Large intestine (tissue), 12 donors: ENCODE measurements at places on chromosomes 12 and 14.
A peak's percentile ranks its signal among the peaks of the same experiment; 100 is the strongest.

GRCh38 chr12:58293308-58293982 is 352.1 kb downstream of the ATP23 start:
- no peak for DNase-seq

DNA sequence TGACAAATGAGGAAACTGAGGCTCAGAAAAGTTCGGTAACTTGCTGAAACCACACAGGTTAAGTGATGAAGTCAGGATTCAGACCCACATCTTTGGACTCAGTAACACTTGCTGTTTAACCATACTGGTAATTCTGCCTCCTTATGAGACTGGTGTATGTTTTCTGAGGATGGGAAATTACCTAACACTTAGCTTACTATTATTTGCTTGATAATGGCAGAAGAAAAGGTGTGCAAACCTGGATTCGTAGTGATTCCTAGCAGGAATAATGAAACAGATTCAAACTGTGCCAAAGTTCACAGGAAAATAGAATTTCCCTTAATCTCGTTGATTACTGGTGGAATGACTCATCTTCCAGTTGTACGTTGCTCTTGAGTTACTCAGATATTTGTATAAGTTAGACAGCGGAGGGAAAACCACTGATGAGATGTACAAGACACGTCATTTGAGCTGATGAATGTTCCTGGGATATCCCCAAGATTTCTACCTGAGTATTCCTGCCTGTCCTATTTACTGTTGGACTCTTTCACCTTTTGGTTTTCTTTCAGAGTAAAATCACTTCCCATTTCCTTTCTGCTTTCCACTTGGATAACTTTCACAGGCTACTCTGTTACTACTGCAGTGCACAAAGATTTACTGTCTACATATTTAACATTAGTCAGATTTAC is 37.5 kb downstream of the PRORP start:
- peak; percentile 84 for DNase-seq

- no peak for DNase-seq
These were observed 3.4 kb upstream of the MYL2 start for GRCh38 chr12:110923692-110924334.

DNA sequence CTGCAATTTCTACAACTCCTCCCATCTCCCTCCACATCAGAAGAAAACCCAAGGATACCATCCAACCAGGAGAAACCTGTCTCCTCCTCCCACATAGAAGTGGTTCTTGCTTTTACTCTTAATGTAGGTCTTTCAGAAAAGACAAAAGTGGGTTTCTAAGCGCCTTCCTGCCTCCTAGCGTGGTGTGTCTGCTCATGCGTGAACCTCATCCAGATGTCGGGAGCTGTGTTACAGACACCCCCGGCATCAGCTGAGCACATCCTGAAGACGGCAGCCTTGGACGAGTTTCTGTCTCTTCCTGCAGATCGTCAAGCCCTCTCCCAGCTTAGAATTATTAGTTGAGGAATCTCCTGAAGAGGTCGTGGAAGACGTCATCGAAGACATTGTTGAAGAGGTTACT is 9.5 kb downstream of the LRRC43 start:
- DNase-seq = no peak

GRCh38 chr12:14868916-14869506 is 16.6 kb downstream of the MGP start:
- DNase-seq = no peak

DNA sequence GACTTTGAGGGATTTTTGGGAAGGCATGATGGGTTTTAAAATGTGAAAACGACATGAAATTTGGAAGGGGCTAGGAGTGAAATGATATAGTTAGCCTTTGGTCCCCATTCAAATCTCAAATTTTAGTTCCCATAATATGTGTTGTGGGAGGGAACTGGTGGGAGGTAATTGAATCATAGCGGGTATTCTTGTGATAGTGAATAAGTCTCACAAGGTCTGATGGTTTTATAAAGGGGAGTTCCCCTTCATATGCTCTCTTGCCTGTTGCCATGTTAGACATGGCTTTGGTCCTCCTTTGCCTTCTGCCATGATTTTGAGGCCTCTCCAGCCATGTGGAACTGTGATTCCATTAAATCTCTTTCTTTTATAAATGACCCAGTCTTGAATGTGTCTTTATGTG is 72.8 kb downstream of the SLC16A7 start:
- DNase-seq = no peak

DNA sequence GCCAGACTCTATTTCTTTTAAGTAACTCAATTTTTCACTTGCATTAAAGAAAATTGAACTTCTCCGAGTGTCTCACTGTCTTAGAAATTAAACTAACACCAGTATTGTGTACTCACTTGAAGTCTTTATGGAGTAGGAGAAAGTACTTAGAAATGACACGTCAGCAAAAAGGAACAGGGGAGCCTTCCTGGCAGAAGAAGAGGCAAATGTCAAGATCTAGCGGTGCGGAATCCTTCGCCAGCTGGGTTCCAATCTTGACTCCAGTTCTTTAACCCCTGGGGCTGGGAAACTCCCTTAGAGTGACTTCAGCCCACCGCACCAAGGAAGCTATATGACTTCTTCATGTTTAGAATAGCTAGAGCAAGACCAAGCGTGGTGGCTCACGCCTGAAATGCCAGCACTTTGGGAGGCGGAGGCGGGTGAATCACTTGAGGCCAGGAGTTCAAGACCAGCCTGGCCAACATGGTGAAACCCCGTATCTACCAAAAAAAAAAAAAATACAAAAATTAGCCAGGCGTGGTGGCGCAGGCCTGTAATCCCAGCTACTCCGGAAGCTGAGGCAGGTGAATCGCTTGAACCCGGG is 34.4 kb downstream of the WBP11 start:
- peak; percentile 40 for DNase-seq

DNA sequence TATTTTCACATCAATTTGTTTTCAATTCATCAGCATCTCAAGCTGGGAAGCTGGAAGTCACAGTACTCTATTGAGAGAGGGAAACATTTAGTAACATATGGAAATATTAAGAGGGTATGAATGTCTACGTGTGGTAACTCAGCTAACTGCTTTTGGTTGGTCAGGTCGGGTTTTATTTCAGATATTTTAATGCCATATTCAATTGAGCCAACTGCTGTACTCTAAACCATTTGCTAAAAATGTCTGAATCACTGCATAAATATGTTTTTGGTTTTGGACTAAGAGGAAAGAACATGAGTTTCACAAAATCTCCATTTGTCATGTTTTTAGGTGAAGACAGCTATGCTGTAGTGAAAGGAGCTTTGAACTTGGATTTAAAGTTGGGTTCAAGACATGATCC is 18.9 kb upstream of the PPFIBP1 start:
- no peak for DNase-seq

- no peak for DNase-seq
These were observed 4.4 kb upstream of the GALNT6 start for GRCh38 chr12:51395283-51396230.

- DNase-seq = no peak
These were observed 200.9 kb upstream of the DAAM1 start for GRCh38 chr14:58987591-58987990.

- no peak for DNase-seq
These were observed 13.5 kb downstream of the SRGAP1 start for GRCh38 chr12:63857771-63858670.

DNA sequence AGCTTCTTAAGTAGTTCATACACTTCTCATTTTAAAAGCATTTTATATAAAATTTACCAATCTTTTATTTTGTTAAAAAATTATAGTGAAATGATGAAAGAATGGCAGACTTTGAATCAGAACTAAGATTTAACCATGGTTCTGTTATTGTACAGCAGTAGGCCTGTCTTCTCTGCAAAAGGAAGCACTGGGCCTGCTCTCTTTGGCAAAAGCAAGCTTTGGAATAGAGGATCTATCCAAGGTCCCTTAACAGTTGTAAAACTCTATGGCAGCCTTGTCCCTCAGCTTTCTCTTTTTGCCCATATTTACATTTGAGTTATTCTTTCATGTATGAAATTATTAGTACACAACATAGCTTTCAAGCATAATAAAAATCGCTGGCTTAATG is 82.8 kb downstream of the PLEKHG7 start:
- DNase-seq = no peak

GRCh38 chr12:114073076-114073475 is 107.0 kb upstream of the RBM19 start:
- DNase-seq = no peak

- DNase-seq = peak; percentile 76
These were observed 61.7 kb downstream of the PLCZ1 start for GRCh38 chr12:18676141-18676540.

DNA sequence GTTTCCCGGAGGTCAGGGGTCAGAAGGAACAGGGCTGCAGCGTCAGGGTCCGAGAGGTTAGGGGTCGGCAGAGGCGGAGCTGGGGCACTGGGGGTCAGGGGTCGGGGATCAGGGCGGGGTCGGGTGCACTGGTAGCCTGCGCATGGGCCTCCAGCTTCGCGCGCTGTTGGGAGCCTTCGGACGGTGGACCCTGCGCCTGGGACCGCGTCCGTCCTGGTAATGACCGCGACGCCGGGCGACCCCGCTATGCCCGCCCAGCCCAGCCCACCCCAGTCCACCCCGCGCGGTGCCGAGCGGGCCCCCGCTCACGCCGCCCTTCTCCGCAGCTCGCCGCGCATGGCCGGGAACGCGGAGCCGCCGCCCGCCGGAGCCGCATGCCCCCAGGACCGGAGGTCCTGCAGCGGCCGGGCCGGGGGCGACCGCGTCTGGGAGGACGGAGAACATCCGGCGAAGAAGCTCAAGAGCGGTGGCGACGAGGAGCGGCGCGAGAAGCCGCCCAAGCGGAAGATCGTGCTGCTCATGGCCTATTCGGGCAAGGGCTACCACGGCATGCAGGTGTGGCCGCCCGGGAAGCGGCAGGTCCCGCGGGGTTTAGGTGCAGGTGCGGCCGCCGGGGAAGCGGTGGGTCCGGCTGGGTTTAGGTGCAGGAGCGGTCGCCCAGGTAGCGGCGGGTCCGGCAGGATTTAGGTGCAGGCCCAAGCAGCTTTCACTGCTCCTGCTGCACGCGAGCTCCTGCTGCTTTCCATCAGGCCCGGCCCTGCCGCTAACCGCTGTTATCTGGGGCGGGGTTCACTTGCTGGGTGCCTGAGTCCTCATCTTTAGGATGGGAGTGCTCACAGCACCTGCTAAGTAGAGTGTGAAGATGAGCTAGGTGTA is 743 bp downstream of the PUS1 start:
- DNase-seq = no peak

GRCh38 chr12:130316251-130316650 is 21.4 kb upstream of the PIWIL1 start:
- DNase-seq = no peak

GRCh38 chr12:4530982-4531586 is 7.6 kb upstream of the RAD51AP1 start:
- no peak for DNase-seq

DNA sequence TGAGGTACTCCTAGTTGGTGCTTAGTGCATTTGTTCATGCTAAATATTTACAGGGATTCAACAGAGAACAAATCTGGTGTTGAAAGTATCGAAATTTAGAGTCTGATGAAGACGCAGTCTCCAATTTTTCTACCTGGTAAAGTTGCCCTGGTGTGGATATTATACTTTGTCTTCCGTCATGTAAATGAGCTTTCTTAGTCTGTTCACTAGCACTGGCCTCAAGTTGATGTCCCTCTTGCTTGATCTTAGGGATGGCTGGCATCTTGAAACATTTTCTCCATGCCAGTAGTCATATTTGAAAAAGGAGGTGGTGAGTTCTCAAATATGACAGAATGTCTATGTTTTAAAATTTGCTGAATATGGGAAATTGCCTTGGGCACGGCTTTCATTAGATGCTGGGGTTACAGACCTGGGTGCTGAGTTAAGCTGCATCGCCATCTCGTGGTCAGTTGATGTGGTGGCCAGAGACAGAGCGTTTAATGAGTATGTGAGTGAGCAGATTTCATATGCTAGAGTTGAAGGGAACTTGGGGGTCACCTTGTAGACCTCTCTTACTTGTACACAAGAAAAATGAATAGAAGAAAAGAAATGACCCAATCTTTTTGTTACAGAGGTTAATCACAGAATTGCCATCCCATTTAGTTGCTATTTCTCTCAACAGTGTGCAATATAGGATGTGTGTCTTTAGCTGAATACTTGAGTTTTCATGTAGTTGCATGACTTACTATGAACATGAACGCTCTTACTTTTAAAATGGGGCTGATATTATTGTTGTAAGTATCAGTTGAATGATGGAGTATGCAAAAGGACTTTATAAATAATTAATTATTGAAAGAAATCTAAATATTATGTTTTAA is 172.8 kb upstream of the DCN start:
- DNase-seq = peak; percentile 56

GRCh38 chr12:131988054-131988796 is 38.5 kb downstream of the EP400 start:
- DNase-seq = no peak

DNA sequence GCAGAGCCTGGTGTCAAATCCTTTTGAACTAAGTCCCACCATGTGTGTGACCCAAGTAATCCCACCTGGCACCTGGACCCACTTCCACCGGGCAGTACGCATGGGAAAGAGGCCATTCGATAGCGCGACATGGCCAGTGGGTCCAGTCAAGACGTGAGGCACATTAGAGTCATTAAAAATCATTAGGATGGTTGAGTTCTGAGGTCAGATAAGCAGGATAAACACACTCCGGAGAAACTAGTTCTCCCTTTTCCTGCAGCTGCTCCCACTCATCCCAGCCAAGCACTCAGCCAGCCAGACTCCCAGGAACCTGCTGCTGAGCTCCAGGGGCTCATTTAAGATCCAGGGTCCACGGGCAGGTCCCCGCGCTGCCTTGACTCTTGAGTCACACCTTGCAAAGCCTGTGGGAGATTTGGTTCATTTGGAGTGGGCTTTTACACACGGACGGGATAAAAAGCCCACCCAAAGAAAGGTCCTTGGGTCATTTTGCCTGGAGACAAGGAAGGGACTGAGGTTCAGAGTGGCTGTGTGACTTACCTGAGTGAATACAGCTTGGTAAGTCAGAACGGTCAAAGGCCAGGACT is 313.9 kb downstream of the BCL11B start:
- DNase-seq = no peak

GRCh38 chr14:76168531-76168930 is 16.8 kb downstream of the GPATCH2L start:
- no peak for DNase-seq

DNA sequence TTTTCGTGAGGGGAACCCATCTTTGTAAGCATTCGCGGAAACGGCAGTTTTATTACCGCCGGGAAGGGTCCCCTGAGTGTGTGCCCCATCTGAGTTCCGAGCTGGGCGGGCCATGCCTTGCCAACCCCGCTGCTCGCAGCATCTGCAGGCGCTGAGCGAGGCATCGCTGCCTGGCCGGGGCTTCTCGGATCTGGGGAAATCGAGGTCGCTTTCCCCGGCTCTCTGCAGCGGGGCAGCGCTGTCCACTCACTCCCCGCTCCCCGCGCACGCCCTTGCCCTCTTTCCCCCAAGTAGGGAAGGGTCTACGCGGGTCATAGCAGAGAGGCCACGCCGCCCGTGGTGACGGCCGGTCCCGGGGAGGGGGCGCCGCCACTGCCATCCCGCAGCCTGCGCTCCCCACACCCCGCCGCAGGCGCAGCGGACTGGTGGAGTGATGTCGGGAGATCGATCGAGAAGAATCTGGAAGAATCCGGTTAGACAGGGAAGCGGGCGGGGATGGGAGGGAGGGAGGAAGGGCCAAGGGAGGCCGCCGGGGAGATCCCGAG is 507 bp upstream of the FKBP4 start:
- no peak for DNase-seq
